Stimulated activated CD8-positive, alpha-beta memory T cell treated with anti-CD3 and anti-CD28 coated beads, Interleukin-15, amount 100 ng/mL, for 1 hour (primary cell): ENCODE measurements at places on chromosomes 3 and 15.

- no peak for DNase-seq
These were observed 135.3 kb upstream of the TGFBR2 start for GRCh38 chr3:30471066-30471465.

DNA sequence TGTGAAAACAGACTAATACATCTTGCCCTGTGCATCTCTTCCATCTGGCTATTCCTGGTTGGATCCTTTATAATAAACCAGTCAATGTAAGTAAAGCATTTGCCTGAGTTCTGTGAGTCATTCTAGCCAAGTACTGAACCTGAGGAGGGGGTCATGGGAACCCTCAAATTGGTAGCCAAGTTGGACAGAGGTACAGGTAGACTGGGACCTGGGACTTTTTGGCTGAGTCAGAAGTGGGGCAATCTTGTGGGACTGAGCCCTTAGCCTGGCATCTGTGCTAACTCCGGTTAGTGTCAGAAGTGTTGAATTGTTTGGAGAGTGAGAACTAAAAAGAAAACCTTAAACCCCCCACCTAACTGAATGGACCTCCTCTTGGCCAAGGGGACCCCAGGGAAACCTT lies 21.0 kb upstream of the LIMD1 start:
- no peak for DNase-seq

GRCh38 chr15:70437089-70437488 lies 326.3 kb downstream of the UACA start:
- no peak for DNase-seq

- no peak for DNase-seq
These were observed 497 bp upstream of the CLASP2 start for GRCh38 chr3:33718595-33718907.

- no peak for DNase-seq
These were observed 21.1 kb upstream of the GYG1 start for GRCh38 chr3:148970271-148970670.
